Caudate nucleus (tissue), 63 donors: ENCODE measurements at places on chromosomes 7 and 10.

DNA sequence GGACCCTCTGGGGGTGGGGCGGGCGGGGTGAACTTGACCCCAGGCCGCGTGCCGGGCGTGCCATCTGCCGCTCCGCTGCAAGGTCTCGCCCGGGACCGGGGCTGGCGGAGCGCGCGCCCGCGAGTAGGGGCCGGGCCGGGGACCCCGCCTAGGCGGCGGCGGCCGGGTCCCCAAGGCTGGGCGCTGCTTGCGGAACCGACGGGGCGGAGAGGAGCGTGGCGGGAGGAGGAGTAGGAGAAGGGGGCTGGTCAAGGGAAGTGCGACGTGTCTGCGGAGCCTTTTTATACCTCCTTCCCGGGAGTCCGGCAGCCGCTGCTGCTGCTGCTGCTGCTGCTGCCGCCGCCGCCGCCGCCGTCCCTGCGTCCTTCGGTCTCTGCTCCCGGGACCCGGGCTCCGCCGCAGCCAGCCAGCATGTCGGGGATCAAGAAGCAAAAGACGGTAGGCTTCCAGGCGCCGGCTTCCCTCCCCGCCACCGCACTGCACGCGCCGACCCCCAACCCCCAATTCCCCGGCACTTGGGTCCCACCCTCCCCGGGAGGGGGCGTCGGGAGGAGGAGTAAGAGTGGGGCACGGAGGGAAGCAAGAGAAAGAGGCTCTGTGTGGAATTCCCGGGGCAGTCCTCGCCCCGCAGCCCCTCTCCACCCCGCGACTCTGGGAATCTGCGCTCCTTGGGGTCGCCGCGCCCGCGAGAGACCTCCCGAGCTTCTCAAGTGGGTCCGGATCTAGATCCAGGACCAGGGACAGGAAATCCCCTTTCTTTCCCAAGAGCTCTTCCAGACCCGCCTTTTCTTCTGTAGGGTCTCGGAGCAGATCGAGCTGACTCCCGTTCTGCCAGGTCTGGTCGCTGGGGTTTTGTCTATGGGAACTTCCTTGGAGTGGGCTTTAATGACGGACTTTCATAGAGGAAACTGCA lies at the start of gene PAPSS2:
Gene PAPSS2 (plus strand): TSS at position 308 of the 913 bp plus-strand sequence. CDS start 104 bp downstream, at position 412.
- DNase-seq, result no peak

GRCh38 chr7:138247081-138247480 lies 170.8 kb downstream of the AKR1D1 start:
- DNase-seq, result no peak

DNA sequence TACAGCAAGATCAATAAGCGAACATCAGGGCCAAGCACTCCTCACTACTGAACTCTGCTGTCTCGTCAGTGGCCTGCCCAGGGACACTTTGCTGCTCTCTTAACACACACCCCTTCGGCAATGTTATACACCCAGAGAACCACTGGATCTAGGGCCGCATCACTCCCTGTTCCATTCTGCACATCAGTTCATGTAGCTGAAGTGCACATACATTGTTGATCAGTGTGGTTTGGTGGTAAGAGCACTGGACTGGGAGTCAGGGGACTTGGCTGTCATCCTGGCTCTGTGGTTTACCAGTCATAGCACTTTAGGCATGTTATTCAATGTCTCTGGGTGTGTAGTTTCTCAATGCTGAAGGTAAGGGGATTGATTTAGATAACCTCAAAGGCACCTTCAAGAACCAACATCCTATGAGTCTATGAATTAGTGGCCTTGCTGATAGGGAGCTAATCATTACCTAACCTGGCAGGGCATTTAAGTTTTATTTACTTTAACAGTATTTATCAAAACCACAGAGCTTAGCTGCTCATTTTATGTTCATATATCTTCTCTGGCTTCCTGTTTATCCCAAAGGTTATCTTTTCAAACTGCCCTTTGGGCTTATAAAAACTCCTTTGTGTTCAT lies 24.8 kb downstream of the DUSP5 start:
- DNase-seq, result no peak

GRCh38 chr10:74332398-74332797 lies 181.4 kb downstream of the ADK start:
- DNase-seq, result no peak

- no peak for DNase-seq
Observed at GRCh38 chr7:132609906-132610520, 33.7 kb upstream of the PLXNA4 start.

- DNase-seq, result no peak
Observed at GRCh38 chr7:16708511-16708910, 45.0 kb upstream of the TSPAN13 start.

GRCh38 chr7:37038706-37039105 lies 314.4 kb upstream of the AOAH start:
- DNase-seq, result no peak

DNA sequence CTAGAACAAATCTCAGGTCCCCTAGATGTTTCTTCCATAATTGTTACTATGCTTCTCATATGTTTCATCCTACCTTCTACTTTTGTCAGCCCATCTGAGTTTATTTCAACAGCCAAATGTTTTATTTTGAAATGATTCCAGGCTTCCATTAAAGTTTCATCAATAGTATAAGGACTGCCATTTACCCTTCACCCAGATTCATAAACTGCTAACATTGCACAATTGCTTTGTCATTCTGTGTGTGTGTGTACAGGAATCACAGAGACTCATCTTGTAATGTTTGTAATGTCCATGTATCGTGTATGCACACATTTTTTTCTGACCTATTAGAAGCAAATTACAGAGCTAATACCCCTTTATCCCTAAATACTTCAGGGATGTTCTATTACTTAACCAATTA lies 25.5 kb downstream of the MMRN2 start:
- no peak for DNase-seq

DNA sequence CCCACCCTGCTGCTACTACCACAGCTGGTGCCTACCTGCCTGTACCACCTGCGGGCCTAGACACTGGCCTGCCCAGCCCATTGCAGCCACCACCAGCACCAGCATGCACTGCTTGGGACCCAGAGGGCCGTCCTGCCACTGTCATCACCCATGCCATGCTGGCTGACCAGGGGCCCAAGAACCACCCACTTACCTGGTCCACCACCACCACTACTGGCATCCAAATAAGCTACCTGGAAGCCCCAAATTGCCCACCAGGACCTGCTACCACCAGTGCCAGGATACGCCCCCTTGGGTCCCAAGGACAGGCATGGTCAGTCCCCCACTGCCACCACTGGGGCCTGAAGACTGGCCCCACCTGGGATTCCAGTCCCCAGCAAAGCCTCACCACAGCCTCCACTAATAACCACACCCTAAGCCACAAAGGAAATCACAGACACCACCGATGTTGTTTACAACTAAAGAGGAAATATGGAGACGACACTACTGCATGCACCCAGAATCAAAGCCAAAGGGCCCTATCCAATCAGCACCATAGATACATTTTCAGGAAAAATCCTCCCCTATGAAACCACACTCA lies 70.5 kb upstream of the DIP2C start:
- DNase-seq, result no peak

DNA sequence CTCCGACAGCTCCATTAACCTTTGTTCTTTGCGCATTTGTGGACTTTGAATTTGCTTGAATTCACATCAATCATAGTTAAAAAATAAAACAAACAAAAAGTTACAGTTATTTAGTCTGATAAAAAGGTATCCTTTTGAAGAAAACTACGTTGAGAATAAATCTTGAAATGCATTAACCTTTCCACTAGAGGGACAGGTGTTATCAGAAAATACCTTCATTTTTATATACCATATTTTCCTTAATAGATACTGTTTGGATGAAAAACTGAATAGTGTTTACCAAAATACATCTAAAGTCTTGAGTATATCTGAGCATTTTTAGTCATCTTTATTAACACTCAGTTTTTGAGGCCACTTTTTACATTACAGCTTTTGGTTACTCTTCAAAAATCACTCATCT lies 371.9 kb downstream of the ZWINT start:
- DNase-seq, result no peak

DNA sequence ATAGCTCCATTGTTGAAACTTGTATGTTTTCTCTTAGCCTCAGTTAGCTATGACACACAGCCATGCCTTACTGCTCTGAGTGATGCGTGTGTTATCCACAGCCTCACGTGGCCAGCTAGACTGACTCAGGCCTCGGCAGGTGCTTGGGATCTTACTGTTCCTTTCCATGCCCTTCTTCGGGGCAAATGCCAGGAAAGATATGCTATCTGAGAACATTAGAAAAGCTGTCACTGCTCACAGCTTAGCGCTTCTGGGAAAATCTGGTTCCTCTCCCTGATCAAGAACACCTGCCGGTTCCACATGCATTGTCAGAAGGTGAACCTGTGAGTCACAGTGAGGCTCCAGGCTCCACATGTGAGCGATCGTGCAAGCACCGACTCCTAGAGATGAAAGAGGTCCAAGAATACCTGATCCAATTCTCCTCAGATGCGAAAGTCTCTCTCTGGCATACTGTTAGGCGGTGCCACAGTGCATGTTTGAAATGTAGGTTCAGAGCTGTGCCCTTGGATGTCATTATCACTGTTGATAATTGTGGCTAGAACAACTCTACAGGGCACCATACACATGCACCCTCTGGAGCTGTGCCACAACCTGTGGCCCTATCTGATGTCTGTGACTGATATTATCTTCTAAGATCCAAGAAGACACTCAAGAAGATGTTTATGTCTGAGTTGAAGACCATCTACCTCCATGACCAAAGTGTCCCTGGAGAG lies 247.8 kb upstream of the IGFBP3 start:
- DNase-seq, result no peak

GRCh38 chr7:114026486-114027089 lies 107.8 kb upstream of the PPP1R3A start:
- no peak for DNase-seq

DNA sequence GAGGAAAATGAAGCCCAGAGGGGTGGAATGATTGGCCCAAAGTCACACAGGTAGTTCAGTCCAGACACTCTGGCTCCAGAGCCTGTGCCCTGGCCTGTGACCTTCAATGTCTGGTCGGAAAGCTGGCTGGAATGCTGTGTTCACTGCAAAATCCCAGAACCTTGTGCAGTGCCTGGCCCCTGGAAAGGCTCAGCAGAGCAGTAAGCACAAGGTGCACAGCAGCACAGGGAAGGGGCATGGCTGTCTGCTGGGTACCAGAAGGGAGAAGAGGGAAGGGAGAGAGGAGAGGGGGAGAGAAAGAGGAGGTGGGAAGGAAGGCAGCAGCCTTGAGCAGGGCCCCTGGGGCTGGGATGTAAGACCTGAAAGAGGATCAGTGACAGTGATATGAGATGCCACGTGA lies 28.4 kb upstream of the C10orf71 start:
- no peak for DNase-seq

DNA sequence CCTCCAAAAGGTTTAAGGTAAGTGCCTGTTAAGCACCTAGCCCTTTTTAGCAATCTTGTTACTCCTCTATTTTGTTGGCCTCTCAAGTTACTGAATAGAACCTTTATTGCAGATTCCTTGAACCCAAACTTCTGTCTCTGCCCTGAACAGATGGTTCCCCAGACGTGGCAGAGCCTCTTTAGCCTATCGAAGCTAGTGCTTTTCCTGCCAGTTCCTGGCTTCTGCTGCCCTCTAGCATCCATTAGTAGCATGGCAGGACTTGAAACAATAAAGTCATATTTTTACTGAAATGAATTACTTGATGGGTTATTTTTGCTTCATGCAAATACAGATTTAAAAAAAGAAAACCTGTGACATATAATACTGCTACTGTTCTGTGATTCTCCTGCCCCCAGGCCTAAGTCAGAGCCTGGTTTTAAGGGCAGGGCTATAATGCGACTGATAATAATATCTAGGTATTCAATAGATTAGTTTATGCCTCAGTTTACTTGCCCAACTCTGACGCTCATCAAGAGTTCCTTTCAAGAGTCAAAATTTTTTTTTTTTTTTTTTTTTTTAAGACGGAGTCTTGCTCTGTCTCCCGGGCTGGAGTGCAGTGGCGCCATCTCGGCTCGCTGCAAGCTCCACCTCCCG lies 84.3 kb upstream of the PHF14 start:
- DNase-seq, result no peak

- no peak for DNase-seq
Observed at GRCh38 chr7:135950429-135950828, 26.7 kb downstream of the MTPN start.

DNA sequence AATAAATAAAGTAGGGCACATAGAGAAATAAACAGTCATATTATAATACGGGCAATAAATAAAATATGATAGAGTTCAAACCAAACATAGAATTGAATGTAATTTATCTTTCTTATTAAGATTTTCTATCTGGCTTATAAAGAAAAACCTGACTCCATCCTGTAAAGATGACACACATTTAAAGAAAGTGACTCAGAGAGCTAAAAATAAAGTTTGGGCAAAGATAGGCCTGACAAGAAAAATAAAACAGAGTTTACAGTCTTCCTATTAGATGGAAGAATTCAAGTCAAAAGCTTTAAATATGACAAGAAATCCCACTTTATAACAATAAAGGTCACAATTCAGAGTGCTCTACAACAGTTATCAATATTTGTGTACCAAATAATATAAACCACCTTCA lies 580.6 kb downstream of the PHTF2 start:
- DNase-seq, result no peak

DNA sequence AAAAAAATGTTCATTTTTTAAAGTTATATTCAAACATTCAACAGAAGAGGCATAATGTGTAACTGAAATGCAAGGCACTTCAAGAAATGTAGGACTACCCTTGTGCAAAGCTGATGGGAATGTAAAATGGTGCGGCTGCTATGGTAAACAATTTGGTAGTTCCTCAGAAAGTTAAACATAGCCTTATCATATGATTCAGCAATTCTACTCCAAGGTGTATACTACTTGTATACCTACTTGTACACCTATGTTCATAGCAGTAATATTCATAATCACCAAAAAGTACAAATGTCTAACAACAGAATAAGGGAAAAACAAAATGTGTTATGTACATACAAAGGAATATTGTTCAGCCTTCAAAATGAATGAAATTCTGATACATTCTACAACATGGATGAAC lies 37.3 kb downstream of the TET1 start:
- DNase-seq, result no peak

DNA sequence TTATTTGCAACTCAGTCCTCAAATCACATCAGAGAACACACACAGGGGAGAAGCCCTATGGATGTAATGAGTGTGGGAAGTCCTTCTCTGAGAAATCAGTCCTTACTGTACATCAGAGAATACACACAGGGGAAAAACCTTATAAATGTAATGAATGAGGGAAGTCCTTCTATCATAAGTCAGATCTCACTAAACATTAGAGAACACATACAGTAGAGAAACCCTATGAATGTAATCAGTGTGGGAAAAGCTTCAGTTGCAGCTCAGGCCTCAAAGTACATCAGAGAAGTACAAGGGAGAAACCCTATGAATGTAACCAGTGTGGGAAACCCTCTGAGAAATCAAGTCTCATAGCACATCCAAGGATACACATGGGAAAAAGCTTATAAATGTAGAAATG lies 39.0 kb upstream of the ZNF248 start:
- no peak for DNase-seq

DNA sequence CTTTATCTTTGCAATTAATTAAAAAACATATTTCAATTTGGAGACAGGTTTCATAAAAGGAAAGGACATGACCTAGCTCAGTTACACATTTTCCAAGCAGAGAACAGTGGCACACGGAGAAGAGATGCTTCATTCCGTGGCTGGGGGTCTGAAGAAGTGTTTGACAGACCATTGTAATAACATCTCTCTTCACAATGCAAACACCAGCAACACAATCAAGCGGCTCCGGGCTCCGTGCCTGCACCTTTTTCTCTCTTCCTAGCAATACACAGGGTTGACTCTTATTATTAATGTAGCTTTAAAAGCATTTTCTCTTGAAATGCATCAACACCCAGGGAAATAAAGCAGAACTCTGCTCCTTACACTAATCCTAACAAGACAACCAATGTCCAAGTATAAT lies 261.0 kb upstream of the AOAH start:
- no peak for DNase-seq

- DNase-seq, result no peak
Observed at GRCh38 chr7:20343941-20344340, 13.2 kb downstream of the ITGB8 start.

GRCh38 chr10:76711222-76711997 lies 926.2 kb downstream of the KCNMA1 start:
- DNase-seq, result no peak
